ENCODE measurements at places on chromosomes 5 and 9.

DNA sequence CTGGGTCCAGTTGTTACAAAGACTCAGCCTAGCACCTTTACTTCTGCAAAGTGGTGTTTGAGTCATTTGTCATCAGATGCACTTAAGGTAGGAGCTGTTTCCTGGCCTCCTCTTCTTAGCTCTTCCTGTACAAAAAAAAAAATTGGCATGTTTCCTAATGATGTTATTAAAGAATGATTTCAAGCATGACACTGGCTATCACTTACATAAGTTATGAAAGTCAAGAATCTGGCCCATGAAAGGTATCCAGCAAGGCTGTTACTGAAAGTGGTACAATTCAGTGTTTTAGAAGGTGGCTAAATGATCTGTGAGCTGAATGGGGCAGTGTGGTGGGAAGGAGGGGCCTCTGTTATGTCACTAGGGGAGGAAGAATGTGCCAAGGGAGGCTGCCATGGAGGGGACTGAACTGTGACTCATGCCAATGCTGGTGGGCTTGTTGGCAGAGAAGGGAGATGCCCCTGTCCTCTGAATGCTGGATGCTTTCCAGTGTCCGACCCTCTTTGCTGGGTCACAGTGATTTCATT, 175.1 kb upstream of the MAP1B start:
- no peak for DNase-seq

DNA sequence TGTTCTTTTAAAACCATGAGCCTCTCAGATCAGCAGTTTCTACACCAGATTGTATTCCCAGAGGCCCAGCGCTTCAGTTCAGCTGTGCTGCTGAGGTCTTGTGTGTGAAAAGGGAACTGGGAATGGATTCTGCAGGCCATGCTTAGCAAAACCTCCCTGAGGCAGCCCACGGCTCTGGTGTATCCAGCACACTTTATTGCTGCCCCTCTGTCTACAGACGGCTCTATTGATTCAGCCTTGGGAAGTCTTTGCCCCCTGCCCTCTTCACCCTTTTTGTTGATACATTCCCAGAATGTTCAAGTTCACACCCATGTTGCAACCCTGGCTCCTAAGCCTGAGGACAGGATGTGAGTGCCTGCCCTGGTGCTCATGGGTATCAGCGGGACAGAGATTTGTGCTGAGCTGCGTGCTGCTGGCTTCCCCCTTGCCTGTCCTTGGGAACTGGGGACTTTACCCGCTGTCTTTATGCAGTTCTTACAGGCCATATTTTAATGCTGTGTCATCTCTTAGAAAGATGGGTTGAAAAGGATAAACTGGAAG, 37.3 kb downstream of the ARHGAP26 start:
- DNase-seq: no peak

DNA sequence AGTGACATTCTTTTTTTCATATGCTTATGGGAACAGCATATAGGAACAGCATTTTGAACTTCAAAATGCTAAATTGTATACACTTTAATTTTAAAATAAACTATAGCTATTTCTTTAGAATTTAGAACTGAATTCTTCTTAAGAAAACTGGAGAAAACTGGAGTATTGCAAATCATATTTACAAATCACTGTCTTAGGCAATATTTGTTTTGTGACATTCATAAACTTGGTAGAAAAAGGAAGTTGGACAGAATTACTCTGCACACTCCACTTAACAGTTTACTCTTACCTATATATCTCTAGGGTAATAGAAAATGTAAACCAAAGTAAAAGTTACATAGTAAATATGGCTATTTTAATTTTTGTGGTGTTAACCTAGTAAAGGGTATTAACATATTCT, 3.1 kb downstream of the DMRTA1 start:
- no peak for DNase-seq

DNA sequence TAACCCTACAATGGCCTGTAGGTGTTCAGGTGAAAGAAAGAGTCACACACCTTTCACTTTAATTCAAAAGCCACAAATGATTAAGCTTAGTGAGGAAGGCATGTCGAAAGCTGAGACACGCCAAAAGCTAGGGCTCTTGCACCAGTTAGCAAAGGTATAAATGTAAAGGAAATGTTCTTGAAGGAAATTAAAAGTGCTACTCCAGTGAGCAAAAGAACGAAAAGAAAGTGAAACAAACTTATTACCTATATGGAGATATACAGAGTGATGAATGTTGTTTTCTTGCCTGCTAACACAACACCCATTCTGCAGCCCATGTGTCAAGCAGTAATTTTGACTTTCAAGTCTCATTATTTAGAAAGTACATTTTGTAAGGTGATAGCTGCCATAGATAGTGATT, 254.2 kb upstream of the SLC24A2 start:
- DNase-seq: peak; percentile 10

GRCh38 chr9:116181853-116182610, 28.4 kb downstream of the PAPPA start:
- no peak for DNase-seq

GRCh38 chr5:62386824-62387223, 16.9 kb downstream of the DIMT1 start:
- DNase-seq: no peak

GRCh38 chr9:16501726-16502125, 368.7 kb downstream of the BNC2 start:
- no peak for DNase-seq

DNA sequence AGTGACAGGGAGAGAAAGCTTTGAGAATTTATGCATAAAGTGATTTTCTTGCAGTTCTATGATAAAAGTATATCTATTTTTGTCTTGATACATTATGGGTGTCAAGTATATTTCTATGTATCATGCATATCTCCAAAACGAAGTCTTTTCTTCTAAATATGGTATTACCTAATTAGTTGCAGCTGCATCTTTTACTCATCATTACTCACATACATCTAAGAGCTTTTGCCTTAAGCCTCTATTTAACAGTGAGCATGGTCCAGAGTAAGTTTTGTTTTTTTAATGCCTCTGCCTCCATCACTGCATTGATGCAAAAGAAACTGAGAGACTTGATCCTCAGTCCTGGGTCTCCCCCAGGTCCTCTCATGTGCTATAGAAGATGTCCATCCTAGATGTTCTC, 40.0 kb upstream of the SMC5 start:
- DNase-seq: no peak

- peak; percentile 5 for DNase-seq
Measured at GRCh38 chr5:115209279-115209678, 39.6 kb upstream of the TRIM36 start.

DNA sequence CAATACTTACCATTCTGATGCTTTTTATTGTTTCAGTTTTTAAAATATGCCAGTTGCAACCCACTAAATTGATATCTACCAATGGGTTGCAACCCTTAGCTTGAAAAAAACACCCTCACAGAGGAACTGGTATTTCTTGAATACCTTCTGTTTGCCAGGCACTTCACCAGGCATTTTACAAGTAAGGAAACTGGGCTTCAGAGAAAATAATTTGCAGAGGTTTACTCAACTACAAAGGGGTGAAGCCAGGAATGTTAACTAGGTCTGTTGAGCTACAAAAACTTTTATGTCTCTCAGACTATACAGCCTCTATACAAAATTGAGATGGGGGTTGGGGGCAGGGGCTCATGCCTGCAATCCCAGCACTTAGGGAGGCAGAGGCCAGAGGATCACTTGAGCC, 65.0 kb downstream of the STX17 start:
- no peak for DNase-seq

- no peak for DNase-seq
Measured at GRCh38 chr5:32777222-32777621, 66.1 kb downstream of the NPR3 start.

GRCh38 chr5:41510176-41510831, at the start of gene PLCXD3:
Gene PLCXD3 (minus strand): TSS chr5:41510601. CDS start chr5:41510526, 75 bp downstream.
- no peak for DNase-seq

All from stimulated activated CD4-positive, alpha-beta T cell treated with anti-CD3 and anti-CD28 coated beads, Interleukin-4, amount 100 ng/mL, for 1 hour (primary cell).